Endothelial cell (in vitro differentiated cells): ENCODE measurements at places on chromosomes 1 and 21.

DNA sequence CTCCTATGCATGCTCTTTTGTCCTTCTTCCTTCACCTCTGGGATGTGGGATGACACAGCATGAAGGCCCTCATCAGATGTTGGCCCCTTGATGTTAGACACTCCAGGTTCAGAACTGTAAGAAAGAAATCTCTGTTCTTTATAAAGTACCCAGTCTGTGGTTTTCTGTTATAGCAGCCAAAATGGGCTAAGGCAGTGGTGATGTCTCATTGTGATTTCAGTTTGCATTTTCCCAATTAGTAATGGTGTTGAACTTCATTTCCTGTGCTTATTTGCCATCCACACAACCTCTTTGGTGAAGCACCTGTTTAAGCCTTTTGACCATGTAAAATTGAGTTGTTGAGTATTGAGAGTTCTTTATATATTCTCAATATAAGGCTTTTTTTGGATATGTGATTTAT lies 129.3 kb upstream of the C1orf174 start:
- DNase-seq: no peak

DNA sequence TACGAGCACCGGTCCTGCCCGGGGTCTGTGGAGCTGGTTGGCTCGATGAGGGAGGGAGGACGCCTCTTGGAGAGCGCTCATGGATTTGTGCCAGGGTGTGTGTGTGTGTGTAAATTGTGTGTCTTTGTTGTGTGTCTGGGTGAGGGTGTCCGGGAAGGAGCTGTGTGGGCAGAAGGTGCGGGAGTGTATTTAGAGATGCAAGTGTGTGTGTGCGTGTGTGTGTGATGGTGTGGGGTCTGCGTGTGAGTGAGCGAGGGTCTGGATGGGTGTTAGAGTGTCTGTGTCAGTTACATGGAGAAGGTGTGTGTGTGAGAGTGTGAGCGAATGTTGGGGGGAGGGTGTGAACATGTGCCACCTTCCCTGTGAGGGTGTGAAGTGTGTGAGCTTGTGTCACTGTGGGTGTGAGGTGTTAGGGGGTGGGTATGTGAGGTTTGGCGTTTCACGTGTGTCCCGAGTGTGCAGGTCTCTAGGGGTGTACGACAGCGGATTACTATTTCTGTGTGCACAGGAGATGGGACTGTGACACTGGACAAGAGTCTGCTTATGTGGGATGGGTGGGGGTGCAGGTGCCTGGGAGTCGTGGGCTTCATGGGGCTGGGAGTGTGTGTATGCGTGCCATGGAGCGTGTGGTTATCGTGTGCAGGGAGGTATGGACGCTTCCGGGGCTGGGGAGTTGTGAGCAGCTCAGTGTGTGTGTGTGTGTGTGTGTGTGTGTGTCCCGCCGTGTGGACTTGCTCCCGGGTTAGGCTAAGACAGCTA lies 880 bp downstream of the IGSF21 start:
- no peak for DNase-seq

- DNase-seq: no peak
These were observed 79.0 kb downstream of the HLX start for GRCh38 chr1:220958234-220958633.

DNA sequence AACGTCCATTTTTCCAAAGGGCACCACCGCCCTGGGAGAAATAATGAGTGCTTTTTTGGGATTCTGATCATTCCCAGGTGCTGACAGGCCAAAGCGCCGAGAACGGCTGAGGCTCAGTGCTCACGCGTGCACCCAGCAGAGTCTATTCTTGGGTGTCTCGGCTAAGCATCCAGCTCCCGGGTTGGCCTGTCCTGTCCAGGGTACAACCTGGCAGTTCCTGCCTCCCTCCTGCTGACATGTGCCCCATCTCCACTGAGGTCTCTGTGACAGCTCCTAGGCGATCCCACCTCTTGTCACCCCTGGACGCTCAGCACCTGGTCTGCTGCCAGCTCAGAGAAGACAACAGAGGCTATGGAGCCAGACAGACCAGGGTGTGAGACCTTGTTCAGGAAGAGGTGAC lies 684.5 kb downstream of the PTPRU start:
- DNase-seq: no peak

DNA sequence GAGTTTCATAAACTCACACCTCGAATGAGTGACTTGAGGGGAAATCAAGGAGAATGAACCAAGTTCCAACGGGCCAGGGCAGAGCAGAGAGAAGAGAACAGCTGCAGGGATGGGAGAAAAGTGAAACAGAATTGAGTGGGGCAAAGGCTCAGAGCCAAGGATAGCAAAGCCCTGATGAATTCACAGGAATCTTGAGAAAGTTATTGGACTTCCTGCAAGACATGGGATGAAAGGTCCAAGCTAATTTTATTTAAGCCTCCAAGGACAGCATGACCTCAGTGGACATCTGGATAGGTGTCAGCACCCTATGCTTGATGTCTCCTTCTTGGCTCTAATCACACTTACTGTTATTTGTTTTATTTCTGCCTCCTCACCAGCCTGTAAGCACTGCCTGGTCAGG lies 43.0 kb upstream of the RAVER2 start:
- no peak for DNase-seq

- DNase-seq: peak; percentile 79
These were observed 19.7 kb upstream of the LMX1A start for GRCh38 chr1:165376041-165376810.

- peak; percentile 11 for DNase-seq
These were observed 479 bp downstream of the SELENOF start for GRCh38 chr1:86913399-86913895.

DNA sequence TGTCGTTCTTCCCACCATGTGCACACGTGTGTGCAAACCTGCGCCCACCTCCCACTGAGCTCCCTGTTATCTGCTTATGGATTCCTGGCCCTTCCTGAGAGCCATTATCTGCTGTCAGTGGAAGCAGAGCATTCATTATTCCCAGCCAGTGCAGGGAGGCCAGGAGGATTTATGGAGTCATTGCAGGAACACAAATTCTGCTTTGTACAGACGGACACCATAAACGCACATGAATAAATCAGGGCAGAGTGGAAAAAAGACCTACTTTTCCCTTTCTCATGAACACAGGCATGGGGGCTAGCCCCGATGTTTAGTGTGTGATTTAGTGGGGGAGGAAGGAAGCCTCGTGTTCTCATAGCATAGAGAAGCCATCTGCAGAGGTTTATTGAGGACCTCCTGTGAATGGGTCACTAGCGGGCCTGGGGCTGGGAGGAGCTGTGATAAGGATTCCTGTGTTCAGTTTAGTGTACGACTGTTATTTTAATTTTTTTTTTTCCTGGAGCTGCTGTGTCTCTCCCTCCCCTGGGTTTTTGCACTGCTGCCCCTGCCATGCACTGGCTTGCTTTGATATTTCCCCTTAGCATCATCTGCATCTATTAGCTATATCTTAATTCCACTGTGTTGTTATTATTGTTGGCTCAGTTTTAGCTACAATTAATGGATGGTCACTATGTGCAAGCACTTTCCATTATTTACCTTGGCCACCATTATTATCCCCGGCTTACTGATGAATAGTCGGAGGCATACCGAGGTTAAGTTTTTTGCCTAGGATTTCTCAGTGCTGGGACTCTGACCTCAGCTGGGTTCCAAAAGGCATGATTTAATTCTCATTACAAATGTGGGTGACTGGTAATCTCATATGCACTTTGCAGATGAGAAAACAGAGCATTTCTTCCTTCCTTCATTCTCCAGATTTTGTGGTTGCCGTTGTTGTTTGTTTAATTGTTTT lies 33.0 kb downstream of the HUNK start:
- no peak for DNase-seq

- no peak for DNase-seq
These were observed 4.0 kb downstream of the WDR26 start for GRCh38 chr1:224430511-224431113.

GRCh38 chr1:71324671-71325267 lies 243.9 kb upstream of the ZRANB2 start:
- no peak for DNase-seq

GRCh38 chr1:174021591-174022079 lies 522 bp downstream of the RC3H1 start:
- peak; percentile 56 for DNase-seq

DNA sequence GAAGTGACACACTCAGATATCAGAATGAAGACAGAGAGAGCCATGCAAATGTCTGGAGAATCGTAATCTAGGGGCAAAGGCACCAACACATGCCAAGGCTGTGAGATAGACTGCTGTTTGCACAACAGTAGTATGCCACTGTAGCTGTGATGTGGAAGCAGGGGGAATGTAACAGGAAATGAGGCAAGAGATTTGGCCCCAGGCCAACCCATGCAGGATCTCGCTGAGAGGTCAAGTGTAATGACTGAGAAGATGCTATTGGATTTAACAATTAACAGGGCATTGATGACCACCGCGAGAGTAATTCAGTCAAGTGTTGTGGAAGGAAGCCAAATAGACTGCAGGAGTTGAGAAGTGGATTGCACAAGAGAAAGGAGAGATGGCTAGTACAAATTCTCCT lies 107.3 kb upstream of the ST6GALNAC5 start:
- no peak for DNase-seq

DNA sequence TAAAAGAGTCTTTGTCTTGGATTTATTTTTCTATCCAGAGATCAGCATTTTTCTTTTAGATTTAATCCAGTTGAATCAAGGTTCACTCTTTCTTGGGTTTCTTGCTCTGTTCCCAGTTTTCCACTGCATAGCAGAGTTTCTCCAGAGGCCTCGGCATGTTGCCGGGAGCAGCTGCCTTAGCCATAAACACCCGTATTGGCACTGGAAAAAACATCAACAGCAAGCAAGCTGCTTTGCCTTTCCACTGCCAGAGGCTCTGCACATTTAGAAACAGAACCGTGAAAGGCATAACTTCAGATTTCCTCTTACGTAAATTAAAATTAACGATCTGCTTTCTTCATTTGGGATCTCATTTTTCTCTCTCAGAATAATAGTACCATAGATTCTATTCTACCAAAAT lies 181.8 kb upstream of the L1TD1 start:
- DNase-seq: no peak

GRCh38 chr1:221877311-221877710 lies 135.4 kb upstream of the DUSP10 start:
- DNase-seq: no peak

- no peak for DNase-seq
These were observed 8.0 kb downstream of the SYT6 start for GRCh38 chr1:114145504-114146151.

DNA sequence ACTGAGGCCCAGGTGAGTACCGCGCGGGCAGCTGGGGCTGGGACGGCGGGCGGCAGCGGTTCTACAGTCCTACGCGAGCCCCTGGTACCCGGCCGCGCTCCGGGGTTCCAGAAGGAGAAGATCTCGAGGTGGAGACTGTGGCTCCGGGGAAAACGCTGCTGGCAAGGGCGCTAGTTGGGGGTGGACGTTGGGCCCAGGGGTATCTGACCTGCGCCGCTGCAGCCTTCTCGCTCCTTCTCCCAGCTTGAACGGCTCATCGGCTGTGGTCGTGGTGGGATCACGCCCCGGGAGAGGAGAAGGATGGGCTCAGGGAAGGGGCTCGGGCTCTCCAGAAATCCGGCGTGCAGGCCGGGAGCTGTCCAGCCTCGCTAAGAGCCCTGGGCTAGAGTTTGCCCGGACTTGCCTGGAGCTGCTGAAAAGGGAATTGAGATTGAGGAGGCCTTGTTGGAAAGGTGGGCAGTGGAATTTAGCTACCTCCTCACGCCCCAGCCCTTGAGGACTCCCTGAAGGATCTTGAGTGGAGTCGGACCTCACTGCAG lies 1.1 kb upstream of the POU3F1 start:
- DNase-seq: peak; percentile 61

DNA sequence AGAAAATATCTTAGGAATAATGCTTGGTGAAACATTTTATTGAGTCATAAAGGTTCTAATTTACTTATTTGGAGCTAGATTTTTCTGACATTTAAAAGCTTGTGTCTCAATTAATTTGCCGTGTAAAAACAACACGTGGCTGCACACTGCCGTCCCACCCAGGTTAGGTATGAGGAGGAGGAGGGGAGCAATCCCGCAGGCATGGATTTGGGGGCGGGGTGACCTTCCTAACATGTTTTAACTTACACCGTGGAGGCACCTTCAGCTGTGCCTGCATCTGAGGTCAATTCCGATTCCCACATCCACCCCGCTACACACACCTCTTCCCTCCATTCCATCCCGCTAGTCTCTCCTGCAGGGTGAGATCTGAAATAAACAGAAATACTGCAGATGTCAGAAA lies 28.5 kb upstream of the UMODL1 start:
- no peak for DNase-seq

DNA sequence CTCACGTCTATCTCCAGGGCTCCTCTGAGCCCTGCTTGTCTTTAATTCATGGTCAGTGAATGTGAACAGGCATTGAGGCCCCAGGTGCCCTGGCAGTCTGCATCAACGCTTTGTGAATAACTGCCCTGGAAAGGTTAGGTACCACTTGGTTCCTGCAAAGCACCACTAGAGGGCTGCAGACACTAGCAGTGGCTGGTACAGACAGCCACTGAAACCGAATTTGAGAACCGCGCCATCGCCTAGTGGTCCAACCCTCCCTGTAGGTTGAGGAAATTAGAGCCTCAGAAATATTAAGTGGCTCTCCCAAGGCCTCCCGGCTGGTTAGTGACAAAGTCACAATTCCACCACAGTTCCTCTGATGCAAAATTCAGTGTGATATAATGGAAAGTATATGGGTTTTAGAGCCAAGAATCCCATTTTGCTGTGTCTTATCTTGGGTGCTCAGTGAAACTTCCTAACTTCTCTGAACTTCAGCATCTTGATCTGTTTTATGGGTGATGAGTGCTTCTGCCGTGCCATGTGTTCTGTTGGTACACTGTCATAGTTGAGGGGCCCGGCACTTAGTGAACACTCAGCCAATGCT lies 46.2 kb upstream of the BCL9 start:
- peak; percentile 67 for DNase-seq

DNA sequence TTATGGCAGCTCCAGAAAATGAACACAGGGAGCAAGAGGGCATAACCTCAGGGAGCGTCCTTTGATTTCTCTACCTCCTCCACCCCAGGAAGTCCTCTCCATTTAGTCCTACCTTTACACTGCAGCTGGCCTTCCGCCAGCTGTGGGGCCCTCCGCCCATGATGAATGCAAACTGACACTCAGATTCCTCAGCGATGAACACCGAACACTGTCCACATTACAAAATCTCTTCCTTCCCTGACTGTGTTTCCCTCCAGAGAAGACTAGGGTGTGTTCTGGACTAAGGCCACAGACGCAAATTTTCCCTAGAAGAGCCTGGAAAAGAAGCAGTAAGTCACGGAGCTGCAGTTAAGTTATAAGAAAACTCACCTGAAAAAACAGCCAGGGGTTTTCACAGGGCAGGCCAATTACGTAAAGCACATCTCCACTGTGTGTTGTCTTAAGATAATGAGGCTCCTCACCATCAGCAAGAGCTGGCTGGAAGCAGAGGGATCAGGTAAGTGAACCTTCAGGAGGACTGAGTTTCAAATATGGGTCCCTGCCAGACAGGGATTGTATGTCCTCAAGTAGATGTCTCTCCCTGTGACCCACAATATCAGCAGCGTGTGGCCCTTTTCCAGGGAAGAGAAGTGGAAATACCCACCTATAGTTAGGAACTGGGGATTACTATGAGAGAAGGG lies 46.3 kb upstream of the ATP1B1 start:
- DNase-seq: no peak

- DNase-seq: no peak
These were observed 21.3 kb upstream of the RSPO1 start for GRCh38 chr1:37656026-37656425.
